ENCODE measurements at places on chromosomes 4 and X.

DNA sequence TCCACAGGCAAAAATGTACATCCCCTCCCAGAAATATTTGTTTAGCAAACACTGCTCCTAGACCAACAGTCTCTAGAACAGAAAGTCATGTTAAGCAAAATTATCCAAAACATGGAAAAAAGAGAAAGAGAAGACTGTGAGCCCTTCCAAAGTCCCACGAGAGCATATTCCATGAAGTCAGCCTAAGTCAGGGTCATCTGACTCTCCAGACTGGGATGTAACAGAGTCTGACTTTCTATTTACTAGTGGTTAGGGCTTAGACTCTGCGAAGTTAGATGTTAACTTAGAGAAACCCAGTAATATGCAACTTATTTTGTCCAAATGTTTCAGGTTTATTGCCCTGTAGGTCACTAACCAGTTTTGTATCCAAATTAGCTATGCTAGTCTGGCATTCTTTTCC lies 102.3 kb downstream of the MID1 start:
- DNase-seq, result no peak

DNA sequence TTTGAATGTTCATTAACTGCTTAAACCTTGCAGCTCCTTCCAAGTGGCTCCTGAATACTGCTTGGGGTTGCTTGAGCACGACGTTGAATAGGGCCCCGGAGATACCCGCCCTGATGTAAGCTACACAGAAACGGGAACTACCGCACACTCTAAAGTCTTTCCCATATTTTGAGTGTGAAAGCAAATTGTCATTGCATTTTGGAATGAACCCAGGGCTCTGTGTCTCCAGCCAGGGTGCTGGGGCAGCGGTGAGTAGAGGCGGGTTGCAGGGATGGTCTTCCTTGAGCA lies 59.4 kb upstream of the HELT start:
- no peak for DNase-seq

DNA sequence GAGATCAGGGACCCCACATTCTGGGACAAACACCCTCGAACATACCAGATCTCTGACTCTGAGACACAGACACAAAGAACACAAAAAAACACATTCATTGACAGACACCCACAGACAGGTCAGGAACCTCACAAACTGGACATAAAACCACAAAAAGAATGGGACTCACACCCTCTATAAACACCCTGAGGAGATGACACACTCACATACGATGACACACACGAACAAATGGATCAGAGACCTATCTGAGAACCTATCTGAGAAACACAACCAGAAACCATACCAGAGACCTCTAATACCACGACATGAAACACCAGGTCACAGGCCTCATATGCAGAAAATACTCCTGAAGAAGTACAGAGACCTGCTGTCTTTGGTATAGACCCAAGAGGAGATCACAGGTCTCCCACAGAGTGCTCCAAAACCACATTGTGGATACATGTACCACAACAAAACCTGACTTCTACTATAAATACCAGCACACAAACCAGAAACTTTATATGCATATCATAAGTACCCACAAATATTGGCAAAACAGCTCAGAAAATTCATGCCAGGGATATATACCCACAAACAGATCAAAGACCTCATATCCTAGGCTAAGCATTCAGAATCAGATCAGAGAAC lies 19.5 kb downstream of the SUV39H1 start:
- DNase-seq, result no peak

DNA sequence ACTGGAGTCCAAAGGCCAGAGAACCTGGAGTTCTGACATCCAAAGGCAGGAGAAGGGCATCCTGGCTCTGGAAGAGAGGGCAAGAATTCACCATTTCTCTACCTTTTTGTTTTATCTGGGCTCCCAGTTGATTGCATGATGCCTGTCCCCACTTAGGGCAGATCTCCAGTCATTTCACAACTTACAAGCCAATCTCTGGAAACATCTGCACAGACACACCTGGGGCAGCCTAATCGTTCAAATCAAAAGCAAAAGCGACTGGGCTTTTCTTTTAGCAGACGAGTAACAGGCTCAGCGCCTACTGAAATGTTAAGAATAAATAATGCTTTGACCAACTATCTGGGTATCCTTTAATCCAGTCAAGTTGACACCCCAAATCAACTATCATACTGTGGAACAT lies 136.0 kb upstream of the NPY2R start:
- no peak for DNase-seq

GRCh38 chr4:180669680-180670079 lies 1573.5 kb upstream of the TENM3 start:
- no peak for DNase-seq

DNA sequence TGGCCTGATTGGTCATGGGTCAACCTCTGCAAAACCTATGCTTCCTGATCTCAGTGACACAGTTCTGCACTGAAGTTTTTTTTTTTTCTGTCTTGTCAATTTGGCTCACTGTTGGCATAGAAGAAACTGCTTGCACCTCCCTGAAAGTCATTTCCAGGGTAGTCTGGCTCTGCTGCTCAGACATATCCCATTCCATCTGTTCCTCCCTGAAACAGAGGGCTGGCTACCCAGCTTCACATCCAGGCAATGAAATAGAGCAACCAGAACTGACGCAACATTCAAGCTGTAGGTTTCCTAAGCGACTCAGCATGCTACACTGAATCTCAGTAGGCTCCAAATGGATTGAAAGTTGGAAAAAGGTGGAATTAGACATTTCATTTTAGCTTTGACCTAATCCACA lies 176.8 kb upstream of the MBNL3 start:
- DNase-seq, result no peak

GRCh38 chrX:25527596-25527995 lies 511.8 kb upstream of the ARX start:
- no peak for DNase-seq

GRCh38 chr4:134343081-134343480 lies 141.5 kb upstream of the PABPC4L start:
- no peak for DNase-seq

GRCh38 chr4:185259719-185260118 lies 50.3 kb downstream of the SNX25 start:
- DNase-seq, result no peak

GRCh38 chr4:68765876-68766275 lies 49.9 kb upstream of the UGT2B10 start:
- DNase-seq, result no peak

DNA sequence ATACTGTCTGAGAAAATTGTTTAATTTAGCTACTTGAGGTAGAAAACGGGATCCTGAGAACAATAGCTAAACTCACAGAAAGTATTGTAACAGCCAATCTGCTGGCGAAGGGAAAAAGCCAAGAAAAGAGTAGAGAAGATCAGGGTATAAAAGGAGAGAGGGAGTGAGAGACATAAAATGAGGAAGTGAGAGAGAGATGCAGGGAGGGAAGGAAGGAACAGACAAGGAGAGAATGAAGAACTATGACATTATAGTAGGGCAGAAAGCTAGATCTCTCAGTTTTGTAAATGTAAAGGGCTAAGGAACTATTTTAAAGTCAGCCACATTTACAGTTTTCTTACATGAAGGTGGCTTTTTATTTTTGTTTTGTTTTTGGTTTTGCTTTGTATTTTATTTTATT lies 1.6 kb upstream of the GIMD1 start:
- no peak for DNase-seq

- no peak for DNase-seq
Measured at GRCh38 chrX:51917604-51918003, 24.2 kb downstream of the MAGED1 start.

DNA sequence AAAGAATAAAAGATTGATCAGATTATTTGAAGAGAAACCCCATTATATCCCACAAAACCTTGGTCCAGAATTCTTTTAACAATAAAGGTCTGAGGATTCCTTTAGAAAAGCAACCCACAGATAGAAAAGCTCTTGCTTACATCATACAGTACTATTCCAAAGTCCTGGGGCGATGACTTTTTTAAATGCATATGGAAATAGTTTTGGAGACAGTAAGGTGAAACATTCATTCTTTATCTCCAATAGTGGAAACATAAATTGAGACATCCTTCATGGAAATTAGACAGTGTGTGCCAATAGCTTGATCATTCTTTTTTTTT lies 85.7 kb upstream of the UCP1 start:
- no peak for DNase-seq
